ENCODE measurements at places on chromosomes 12 and 14.
A peak's percentile ranks its signal among the peaks of the same experiment; 100 is the strongest.

DNA sequence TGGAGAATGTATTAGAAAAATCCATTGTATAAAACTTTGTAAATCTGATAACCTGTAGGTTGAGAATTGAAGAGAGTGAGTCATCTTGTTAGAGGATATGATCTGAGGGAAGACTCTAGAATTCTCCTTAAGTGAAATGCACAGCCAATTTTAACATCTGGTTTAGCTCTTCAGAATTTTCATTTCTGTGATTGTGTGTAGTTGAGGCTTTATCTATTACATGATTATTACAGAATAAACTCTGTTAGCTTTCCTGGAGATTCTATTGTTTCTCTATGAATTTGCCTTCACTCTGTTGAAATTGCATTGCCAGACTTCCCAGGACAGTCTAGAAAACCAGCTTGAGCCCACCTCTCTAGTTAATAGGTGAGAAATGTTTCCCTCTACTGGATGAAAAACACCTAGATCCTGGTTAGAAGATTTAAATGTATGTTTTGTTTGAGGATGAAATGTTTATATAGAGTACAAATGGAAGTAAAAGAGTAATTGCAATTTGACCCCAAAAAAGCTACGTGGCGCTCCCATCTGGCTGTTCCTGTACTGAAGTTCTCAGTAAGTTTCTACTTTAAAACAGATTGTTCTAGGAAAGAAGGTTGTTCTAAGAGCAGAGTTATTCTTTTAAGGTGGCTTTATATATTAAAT, 2.9 kb downstream of the NUDT4 start:
- peak; percentile 61 for DNase-seq

DNA sequence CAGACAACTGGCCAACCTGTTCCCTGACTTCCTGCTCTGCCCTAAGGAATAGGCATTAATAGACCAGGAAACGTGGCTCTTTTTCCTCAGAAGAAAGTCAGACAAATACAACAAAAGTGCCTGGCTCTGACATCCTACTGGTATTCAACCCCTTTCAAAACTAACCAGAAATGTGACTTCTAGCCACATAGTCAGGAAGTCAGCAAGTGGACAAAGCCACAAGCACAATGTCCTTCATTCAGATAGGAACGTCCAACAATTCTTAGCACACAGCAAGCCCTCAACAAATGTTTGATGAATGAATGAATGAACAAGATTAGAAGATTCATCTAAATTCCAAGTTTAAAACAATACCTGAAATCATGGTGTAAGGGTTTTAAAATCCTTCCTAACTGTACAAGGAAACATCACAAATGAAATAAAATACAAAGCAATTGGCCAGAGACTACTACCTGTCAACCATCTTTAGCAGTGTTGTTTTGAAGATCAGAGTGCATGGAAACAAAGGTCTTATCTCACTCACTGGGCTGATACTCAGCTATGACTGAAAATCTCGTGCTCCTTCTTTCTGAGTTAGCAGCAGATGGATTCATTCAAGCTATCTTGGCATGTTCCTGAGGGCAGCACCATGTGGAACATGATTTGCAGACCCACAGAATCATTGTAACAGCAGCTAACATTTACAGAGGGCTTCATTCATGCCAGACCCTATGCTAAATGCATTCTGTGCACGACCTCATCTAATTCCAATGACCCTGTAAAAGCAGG, 16.5 kb downstream of the APPL2 start:
- no peak for DNase-seq

DNA sequence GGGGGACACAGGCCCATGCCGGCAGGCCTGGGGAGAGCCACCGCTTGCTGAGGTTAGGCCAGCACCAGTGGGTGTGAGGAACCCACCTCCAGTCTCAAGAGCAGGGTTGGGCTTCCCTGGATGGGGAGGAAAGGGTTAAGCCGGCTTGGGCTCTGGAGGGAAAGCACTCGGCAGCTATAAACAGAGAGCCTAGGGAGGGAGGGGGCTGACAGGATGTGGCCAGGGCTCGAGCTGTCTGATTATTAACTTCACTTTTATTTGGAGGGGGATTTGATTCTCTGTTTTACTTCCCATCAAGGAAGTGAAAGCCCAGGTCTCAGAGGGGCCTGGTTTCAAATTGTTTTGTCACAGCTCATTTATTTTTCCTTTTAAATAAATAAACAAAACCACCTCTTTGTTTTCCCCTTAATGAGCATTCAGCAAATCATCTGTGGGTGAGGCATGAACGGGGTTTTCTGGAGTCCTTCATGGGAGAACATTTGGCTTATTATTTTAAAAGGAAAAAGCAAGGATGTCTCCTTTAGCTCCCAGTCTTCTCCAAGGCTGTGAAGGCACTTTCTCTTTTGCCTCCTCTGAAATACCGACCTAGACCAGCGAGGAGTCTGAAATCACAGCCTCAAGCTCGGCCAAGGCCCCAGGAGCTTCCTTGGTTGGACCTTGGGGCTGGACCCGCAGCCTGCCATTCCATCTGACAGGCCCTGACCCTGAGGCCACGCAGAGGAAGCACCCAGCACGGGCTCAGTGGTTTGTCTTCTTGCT, 21.9 kb upstream of the ZFP36L1 start:
- peak; percentile 60 for DNase-seq

DNA sequence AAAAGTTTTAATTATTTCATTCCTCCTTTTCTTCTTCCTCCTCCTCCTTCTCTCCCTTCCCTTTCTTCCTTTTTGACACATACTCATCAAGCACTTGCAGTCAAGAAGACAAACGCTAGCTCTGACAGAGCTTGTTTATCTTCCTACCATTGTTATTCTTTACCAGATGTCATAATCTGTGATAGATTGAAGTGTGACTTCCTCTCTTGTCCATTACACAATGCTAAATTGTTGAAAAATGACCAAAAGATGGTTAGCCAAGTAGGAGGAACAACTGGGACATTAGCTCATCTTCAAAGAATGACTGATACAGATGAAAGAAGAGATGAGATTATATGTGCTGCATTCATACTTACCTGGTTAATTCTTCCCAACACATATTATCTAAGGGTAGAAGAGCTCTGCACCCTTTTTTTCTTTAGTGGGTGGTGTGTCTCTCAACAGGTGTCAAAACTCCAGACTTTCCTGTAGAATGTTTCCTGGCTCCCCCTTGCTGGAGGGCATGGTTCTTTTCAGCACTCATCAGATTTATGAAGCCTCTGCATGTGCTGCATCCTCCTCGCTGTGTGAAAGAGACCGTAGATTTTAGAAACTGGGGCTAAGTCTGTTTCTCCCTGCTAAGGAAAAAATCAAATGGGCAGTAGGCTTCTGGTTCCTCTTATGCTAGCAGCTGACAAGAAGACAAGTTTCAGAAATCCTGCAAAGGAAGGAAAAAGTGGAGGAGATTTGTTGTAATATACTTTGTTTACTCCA, 147.1 kb downstream of the TMX1 start:
- DNase-seq = no peak

DNA sequence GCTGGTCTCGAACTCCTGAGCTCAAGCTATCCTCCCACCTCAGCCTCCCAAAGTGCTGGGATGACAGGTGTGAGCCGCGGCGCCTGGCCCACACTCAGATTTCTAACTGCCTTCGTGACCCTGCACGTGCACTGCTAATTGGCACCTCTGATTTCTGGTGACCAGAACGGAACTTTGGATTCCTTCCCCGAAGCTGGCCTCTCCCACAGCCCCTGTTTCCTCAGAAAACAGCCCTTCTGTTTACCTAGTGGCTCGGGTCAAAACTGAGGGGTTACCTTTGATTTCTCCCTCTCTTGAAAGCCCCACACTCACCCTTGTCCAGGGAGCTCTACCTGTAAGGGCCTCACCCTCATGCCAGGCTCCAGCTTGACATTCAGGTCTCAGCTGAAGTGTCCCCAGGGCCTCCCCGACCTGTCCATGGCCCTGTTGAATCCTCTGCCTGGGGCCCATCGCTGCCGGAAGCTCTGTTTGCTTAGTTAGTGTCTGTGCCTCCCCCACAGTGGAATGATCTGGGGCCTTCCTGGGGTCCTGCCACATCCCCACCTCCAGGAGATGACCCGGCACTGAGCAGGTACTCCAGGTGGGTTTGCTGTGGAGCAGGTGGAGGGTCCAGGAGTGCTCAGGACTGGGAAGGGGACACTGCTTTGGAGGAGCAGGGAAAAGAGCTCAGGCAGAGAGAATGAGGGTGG, 24.4 kb upstream of the FAM181A start:
- no peak for DNase-seq
